NCI-H2227 treated with DMSO at 0.1 percent for 48 hours (cell line): ENCODE measurements at places on chromosomes 5 and 9.

DNA sequence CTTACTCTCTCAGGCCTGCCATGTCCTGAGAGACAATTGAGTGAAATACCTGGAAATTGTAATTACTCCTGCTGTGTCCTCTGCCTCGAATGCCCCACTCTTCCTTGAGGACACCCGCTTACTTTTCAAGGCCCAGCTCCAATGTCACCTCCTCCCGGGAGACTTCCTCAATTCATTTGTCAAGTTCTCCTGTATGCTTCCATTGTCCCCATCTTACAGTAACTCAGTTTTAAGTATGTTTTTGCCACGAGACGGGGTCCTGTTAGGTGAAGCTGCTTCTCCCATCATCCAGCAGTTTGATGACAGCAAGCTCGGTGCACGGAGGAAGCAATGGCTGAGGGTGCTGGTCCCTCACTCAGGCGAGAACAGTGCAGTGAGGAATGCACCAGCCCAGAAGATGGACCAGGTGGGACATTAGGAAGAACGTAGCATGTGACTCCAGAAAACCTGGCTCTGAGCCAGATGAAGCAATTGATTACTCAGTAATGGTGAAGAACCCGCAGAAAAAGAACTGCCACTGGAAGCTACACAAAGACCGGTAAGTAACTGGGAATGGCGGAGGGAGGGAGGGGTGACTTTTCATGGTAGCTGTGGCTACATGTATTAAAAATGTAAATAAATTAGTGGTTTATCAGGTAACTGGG lies 274.8 kb downstream of the DENND1A start:
- no peak for DNase-seq

GRCh38 chr9:97813072-97813471 lies 40.0 kb upstream of the FOXE1 start:
- no peak for DNase-seq

DNA sequence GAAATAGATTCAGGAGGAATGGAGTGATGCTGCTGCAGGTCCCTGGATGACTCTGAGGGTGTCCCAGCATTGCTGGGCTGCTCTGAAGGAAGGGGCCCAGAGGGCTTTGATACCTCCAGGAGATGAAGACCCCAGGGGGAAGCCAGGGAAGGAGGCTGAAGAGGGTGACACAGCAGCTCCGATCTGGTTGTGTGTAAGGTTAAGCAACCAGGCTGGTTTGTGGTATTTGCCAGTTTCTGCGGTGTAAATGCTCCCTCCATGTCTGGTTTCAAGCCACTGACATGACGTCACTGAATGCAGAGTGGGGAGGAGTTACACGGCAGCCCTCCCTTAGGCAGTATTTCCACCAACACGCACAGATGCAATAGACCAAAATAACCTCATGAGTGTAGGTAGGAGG lies 40.0 kb upstream of the ORM1 start:
- DNase-seq: peak; percentile 1

- DNase-seq: no peak
These were observed 91.8 kb upstream of the DMRTA1 start for GRCh38 chr9:22354699-22355384.

GRCh38 chr9:81759680-81760215 lies 70.4 kb upstream of the TLE1 start:
- DNase-seq: no peak

DNA sequence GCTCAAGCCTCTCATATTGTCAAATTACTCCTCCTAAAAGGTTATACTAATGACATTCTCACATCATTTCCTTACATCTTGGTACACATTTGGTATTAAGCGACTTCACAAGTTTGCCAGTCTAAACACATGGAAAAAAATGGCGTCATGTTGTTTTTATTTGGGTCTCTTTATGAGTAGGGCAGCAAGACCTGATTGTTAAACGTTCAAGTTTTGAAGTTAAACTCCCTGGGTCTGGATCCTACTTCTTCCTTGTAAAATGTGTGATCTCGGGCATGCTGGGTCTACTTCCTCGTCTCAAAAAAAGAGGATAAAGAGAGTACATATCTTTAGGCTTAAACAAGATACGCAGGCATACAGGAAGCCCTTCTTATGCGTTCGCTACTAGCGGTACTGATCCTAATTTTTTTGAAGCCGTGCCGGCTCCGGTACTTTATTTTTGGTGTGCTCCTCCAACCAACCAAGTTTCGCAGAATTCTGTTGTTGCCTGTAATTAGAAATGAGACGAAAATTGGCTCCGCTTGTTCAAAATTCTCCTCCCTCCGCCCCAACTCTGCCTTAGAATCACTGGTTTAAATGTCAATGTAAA lies 596 bp upstream of the CDC37L1 start:
- DNase-seq: peak; percentile 71

DNA sequence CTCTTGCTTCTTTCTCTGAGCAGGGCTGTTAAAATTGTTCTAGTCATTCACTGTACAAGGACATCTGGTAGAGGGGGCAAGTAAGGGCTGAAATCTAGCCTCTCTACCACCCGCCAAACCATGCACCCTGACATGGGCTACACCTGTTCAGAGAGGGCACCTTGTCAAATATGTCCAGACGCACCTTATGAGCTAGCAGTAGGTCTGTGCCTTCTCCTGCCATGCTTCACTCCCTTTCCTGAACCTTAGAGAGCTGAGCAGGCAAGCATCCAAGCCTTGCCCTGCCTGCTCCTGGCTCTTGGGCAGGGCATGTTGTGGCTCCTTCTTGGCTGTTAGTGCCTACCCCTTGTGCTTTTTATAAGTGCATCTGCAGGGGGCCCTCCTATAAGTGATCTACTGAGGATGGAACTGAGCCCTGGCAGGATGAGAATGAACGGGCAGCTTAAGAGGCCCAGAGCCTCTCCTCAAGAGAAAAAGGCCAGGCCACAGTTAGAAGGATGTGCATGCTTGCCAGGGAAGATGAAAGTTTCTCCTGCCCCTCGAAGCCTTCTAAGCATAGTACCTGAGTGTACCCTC lies 3.8 kb upstream of the NEUROG1 start:
- no peak for DNase-seq

- no peak for DNase-seq
These were observed 50.3 kb downstream of the RAD23B start for GRCh38 chr9:107333363-107333762.

DNA sequence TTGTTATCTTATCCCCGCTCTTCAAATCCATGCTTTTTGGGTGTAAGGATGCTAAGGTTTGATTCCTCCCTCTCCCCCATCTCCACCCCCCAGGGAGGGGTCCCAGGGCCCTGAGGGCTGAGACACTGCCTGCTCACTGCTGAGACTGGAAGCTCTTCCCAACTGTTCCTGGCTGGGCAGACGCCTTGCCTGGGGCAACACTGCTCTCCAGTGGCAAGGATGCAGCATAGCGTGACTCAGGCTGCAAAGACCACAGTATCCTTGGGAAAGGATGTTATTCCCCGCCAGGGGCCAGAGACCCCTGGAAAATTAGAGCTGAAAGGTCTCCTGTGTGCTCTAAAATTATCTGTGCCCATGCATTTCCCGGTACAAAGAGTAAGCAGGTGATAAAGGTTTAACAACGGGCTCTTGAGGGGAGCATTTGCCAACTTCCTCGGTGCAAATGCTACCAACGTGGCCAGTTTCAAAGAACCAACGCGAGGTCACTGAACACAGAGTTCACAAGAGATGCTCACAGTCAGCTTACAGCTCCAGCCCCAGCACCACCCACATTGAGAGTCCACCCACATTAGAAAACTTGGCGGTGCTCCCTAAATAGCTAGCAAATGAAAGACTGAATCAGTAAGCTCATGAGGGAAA lies 271.9 kb downstream of the NSG2 start:
- DNase-seq: peak; percentile 60

DNA sequence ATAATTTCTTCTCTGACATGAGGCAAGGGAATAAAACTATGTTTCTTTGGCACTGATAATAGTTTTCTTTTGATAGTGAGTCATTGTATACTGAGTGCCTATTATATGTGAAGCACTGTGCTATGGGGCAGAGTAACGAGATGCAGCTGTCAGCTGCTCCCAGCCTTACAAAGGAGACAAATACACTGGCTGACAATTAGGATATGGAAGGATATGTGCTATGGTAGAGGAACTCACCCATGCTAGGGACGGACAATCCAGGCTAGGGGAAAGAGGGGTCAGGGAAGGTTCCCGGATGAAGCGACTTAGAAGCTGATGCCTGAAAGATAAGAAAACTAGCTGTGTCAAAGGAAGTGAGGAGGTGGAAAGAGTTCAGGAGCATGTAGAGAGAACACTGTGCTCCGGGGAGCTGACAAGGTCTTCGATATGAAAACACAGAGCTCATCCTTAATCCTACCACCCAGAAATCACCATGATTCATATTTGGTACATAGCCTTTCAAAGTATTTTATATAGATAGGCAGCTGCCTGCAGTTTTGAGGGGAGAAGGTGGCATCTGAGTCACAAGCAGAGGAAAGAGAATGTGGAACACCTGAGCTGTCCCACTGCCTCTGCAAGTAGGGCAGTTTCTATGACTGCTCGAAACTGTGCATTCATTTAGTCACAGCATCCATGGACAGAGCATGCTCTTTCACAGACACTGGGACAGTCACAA lies 12.1 kb downstream of the BSPRY start:
- DNase-seq: no peak

DNA sequence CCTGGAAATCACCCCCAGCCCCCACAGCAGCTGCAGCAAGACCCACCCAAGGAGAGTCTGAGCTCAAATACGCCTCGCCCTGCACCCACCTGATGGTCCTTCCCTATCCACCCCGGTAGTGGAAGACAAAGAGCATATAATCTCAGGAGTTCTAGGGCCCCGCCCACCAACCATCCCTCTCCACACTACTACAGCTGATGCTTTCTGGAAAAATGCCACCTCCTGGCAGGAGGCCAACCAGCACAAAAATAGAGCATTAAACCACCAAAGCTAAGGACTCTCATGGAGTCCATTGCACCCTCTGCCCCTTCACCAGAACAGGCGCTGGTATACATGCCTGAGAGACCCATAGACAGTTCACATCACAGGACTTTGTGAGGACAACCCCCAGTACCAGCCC lies 22.5 kb upstream of the NIPSNAP3A start:
- DNase-seq: no peak

- no peak for DNase-seq
These were observed 78.4 kb upstream of the ADRA1B start for GRCh38 chr5:159837860-159838259.

GRCh38 chr5:168654211-168654721 lies 75.1 kb upstream of the PANK3 start:
- DNase-seq: no peak

GRCh38 chr9:83313781-83314180 lies 224.4 kb downstream of the FRMD3 start:
- DNase-seq: no peak

DNA sequence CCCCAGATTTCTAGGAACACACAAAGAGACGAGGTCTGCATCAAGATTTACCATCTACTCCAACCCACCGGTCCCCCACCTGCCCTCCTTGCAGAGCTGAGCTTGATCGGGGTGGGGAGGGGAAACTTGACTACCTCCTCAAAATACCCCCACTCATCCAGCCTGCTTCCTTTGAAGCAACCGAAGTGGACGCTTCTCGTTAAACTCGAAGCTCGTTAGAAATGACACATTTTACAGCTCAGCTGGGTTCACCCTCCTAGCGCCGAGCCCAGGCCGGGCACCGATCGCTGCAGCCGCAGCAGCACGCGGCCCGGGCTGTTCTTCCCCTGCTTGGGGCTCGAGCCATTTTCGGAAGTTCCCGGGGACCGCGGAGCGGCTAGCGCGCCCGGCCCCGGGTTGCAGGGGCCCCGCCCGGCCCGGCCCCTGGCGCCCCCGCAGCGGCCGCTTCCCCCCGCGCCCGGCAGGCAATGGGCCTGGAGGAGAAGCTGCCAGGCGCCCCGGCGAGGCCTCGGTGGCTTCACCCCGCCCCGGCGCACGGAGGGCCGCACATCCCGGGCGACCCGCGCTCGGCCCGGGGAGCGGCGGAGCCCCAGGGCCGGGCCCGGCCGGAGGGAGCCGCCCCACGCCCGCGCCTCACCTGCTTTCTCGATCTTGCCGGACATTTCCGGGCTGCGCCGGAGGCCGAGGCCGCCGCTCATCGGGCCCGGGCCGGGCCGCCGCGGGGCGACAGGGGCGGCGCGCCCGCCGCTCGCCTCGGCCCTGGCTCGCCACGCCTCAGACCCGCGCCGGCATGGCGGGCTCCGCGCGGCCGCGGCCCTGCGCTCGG lies 530 bp downstream of the RAPGEF1 start:
- no peak for DNase-seq

- DNase-seq: no peak
These were observed 509.2 kb downstream of the ZNF608 start for GRCh38 chr5:124237206-124237695.

DNA sequence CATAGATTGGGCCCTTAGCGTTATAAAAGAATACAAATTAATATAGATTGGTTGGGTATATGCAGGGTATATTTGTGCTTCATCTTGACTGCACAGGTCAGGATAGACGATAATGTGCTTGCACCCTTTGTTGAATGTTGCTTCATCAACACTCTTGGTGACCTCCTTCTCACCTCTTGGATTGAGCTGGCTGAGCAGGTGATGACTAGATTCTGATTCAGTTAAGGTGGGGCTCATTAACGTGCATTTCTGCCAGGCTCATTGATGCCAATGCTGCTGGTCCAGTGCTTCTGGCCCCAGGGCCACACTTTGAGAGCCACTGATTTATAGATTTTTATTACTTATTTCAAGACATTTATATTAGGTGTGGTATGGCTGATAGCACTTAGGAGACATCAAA lies 27.7 kb downstream of the PCSK5 start:
- no peak for DNase-seq

DNA sequence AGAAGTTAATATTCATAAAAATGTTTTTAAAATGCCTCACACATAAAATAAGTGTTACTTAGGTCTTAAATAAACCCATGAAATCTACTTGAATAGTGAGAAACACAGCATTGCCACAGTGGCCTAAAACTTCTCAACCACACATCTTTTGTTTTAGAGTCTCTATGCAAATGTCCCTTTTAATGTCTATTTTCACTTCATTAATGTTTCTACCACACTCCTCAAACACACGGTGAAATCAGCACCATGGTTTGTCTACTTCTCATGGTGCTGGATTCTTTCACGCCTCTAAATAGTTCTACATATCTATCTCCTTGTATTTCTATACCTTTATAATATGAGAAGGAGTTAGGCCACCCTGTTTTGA lies 111.2 kb downstream of the EDIL3 start:
- no peak for DNase-seq

DNA sequence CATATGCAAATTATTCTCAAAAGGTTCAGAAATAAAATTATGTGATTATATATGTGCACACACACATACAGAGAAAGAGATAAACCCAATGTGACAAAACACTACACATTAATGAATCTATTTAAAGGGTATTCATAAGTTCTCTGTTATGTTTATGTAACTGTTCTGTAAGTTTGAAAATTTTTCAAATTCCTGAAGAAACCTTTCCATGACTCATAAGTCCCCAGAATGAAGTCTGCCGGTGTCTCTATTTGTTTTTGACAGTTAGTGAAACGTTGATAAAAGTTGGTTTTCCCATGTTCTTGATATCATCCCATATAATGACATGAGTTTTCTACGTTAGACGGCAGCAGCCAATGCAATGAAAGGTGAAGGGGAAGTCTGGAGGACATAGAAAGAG lies 199.5 kb upstream of the PUM3 start:
- DNase-seq: no peak

GRCh38 chr5:88707216-88707965 lies 175.6 kb downstream of the MEF2C start:
- no peak for DNase-seq
